ENCODE measurements at places on chromosomes 16 and 17. TPM values are rescaled to one million over a fixed set of nuclear protein-coding genes. Genes with fewer than 3 reads are reported as not detected.

DNA sequence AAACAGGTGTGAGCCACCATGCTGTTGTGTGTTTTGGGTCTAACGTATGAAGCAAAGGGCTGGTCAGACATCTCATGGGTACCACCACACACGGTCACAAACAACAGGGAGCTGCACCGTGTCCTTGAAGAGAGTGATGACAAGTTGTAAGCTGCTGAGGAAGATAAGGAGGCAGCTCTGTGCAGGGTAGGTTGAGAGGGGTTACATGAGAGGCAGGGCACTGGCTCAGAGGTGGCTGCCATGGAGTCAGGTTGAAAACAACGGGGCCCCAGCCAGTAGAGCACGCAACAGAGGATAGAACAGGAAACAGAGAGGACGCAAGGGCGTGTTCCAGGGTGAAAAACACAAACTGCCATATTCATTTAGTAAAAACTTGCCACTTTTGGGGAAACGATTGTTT lies 52.2 kb downstream of the TRARG1 start:
- no peak for DNase-seq

- DNase-seq, result no peak
These were observed 26.3 kb upstream of the CLEC18B start for GRCh38 chr16:74447578-74447977.

- no peak for DNase-seq
These were observed 18.0 kb downstream of the B9D1 start for GRCh38 chr17:19344311-19345066.

- DNase-seq, result no peak
These were observed 20.1 kb downstream of the SLC39A11 start for GRCh38 chr17:73072219-73072962.

GRCh38 chr17:20122254-20122879 lies 113.2 kb downstream of the SPECC1 start:
- DNase-seq, result no peak

DNA sequence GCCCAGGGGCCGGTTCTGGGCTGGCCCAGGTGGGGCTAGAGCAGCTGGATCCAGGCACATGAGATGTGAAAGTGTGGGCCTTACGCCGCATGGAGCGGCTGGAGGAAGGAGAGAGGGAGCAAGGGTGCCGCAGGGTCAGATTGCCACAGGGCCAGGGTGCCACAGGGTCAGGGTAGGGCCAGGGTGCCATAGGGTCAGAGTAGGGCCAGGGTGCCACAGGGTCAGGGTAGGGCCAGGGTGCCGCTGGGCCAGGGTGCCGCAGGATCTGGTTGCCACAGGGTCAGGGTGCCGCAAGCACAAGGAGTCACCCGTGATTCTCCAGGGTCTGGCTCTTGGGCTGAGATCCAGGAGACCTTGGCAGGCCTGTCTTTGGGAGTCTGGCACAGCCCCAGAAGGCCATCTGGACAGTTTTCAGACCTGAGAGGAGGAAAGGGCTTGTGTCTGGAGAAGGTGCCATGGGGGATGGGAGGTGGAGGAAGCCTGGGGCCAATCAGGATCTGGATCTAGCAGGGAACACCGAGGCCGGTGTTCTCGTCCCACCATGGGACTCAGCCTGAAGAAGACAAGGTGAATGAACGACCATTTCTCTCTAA lies 13.1 kb upstream of the LASP1NB start:
- DNase-seq, result no peak

GRCh38 chr17:74117087-74117698 lies 86.3 kb upstream of the RPL38 start:
- no peak for DNase-seq

- DNase-seq, result no peak
These were observed 145.2 kb downstream of the MYO1D start for GRCh38 chr17:32731556-32732295.

DNA sequence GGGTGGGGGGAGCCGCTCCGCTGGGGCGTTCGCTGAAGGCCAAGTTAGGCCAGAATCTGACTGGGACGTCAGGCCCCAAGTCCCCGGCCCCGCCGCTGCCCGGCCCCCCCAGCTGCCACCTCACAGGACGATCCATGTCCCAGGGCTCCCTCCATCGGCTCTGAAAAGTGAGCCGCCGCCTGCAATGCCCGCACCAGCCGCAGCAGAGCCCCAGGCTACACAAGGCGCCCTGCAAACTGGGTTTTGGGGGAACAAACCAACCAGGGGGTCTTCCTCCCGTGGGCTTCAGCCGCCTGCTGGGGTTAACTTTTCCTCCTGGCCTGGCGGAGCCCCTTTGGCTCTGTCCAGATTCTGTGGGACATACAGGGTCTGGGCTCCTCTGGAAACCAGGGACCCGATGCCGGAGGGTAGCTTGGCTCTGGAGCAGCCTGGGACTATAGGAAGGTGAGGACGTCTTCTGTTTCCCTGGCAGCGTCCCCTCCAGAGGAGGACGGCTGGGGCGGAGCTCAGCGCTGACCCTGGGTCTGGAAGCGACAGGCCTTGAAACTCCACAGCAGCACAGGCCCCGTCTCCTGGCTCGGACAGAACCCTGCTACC lies 835 bp downstream of the NME4 start:
- peak; percentile 77 for DNase-seq

DNA sequence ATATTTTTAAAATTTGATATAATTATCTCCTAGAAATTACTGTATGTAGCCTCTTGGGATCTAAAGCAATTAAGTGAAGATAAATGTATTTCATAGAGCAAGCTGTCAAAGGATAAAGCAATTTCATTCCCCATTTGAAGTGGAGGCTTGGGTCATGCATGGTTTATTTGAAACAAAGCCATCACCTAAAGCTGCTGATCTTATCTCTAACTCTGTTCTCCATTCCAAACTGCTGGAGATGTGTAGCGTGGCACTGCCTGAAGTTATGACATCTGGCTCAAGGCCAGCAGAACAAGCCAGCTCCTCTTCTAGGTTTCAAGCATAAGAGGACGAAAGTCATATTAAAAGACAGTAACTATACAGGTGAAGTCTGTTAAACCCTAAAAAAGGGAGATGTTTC lies 83.9 kb downstream of the HIC1 start:
- no peak for DNase-seq

DNA sequence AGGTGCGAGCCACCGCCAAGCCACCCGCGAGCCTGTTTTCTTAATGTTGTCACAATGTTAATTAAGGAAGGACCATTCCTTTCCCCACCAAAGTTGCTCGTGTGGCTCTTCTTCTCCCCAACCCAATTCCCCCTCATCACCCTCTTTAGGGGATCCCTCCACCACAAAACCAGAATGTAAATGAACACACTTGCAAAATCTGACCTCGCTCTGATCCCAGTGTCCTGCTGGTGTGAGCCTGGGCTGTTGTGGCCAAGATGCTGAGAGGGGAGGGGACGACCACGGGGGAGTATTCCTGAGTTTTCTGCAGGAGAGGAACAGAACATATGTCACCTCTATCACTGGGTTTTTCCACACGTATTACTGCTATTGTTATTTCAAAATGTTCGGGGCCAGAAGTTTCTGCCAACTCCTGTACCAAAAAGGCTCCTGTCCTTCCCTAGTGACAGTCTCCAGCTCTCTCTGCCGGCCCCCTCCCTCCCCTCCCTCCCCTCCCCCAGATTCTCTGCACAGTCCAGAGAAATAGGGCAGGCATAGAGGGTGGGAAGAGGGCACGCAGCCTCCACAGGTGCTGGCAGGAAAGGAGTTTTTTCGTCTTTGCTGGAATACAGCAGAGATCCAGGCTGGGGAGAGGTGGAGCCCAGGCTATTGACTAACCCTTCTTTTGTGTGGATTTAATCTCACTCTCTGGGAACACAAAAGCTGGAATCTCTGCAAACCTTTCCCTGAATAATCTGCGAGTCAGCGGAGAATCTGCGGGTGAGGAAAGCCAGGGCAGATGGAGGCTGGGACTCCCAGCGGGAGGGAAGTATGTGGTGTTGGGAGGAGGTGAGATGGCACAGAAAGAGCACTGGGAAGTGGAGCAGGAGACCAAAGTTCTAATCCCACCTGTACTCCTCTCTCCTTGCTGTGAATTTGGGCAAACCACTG lies 4.5 kb upstream of the CA4 start:
- DNase-seq, result no peak

DNA sequence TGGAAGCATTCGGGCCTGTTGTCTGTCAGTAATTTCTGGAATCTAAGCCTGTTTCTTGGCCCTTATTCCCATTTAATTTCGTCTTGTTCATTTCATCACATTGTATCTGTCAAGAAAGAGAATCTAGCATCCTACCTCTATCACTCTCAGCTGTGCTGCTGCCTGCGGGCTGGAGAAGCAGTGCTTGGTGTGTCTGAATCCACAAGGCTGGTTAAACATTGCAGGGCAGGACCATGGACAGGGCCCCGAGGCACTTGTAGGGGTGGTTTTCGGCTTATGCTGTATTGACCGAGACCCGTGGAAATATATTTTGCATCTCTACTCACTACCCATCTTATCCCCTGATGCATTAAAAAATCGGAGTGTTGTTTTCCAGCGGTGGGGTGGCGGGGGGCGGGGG lies 3.1 kb downstream of the RAB11FIP4 start:
- DNase-seq, result peak; percentile 43

- DNase-seq, result no peak
These were observed 52.0 kb downstream of the MAP2K6 start for GRCh38 chr17:69466451-69466850.

DNA sequence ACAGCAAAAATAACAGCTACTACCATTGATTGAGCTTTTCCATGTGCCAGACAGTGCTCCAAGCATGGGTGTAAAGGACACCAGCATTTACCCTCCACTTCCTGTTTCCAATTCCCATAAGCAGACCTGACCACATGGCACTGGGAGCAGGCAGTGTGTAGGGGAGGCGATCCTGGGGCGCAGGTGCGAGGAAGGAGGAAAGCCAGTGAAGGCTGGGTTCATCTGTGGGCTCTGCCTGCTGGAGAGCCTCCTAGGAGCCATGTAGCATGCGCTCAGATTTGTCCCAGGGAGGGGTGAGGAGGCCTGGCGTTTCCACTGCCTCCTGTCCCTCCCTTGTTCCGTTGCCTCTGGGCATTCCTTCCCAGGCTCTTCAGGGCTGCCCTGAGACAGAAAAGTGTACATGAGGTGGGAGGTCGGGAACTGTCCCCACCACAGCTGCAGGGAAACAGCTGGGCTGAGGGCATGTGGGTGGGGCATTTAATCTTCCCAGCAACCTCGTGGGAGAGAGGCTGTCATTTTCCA lies 56.6 kb downstream of the SNX20 start:
- no peak for DNase-seq

DNA sequence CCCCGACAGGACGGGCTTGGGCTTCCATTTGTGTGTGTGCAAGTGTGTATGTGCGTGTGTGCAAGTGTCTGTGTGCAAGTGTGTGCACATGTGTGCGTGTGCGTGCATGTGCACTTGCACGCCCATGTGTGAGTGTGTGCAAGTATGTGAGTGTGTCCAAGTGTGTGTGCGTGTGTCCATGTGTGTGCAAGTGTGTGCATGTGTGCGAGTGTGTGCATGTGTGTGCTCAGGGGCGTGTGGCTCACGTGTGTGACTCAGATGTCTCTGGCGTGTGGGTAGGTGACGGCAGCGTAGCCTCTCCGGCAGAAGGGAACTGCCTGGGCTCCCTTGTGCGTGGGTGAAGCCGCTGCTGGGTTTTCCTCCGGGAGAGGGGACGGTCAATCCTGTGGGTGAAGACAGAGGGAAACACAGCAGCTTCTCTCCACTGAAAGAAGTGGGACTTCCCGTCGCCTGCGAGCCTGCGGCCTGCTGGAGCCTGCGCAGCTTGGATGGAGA lies 23.1 kb upstream of the ITGAX start:
- DNase-seq, result no peak

- DNase-seq, result no peak
These were observed 3.9 kb upstream of the SPATA20 start for GRCh38 chr17:50542795-50543774.

DNA sequence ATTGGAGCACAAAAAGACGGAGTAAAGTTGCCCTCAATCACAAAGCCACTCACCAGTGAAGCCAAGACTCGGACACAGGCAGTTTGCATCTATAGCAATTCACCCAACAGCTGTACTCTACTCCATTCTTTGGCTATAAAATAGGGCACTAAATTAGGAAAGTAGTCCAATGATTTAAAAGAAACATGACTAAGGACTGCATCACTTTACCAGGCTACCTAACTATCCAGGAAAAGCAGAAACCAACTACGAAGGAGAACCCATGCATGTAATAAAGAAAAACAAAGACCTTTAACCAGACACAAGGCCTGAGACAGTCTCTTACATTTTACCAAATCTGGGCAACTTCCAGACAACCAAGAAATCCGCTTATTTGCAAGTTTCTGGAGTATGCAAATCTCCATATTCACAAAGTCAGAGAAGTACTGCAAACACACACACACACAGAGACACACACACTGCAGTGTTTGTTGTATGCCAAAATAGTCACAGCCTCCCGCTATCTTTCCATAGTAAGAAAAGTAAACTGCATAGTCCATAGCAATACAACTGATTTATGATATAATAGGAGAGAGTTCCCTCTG lies 59.8 kb downstream of the CDH11 start:
- no peak for DNase-seq

- no peak for DNase-seq
These were observed 10.8 kb downstream of the NOD2 start for GRCh38 chr16:50704245-50704644.

GRCh38 chr17:68011199-68011665 lies 15.0 kb upstream of the C17orf58 start:
- DNase-seq, result no peak

- DNase-seq, result no peak
These were observed 3.8 kb downstream of the SNX29 start for GRCh38 chr16:11980136-11980844.

The WFDC1 gene
- total RNA-seq, result 0.59 TPM

The PDIA2 gene
- total RNA-seq, result 5.4 TPM

The GPR139 gene
- not detected for total RNA-seq

The ZPBP2 gene
- not detected for total RNA-seq

The KRT13 gene
- total RNA-seq, result not detected

The P2RX1 gene
- 0.85 TPM for total RNA-seq

The OTOP2 gene
- total RNA-seq, result not detected

The KRT34 gene
- not detected for total RNA-seq
